NCI-H1930 (cell line): ENCODE measurements at places on chromosomes 3 and 15.

DNA sequence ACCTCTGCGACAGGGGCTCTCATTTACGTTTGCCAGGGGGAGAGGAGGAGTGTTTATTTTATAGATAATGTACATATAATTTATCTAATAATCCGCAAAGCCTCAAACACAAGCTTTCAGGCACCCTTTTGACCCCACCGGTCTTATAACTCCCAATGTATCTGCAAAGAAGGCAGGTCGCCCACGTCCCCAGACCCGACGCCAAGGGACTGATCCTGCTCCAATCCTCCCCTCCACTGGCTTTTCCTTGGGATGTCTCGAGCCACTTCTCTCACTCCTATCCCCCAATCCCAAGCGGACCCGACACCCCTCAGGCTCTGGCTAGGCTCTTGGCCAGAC, 452 bp downstream of the DCP1A start:
- no peak for DNase-seq

- DNase-seq: no peak
These were observed 256.2 kb downstream of the ZNF621 start for GRCh38 chr3:40780925-40781406.

DNA sequence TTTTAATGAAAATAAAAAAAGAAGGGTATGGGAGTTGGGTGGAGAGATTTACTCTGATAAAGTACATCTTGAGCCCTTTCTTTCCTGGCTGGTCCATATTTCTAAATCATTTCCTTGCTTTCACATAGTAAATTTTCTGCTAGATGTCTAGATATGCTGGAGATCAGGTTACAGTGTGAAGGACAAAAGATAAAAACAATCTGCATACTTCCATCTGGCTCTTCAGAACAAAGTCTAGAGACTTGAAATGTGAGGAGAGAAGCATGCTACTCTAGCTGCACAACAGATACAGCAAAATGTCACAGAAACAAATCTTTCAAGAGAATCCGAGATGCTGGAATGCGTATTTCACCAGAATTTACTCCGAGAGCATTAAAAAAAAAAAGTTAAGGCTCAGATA, 42.2 kb downstream of the FOXP1 start:
- DNase-seq: no peak

DNA sequence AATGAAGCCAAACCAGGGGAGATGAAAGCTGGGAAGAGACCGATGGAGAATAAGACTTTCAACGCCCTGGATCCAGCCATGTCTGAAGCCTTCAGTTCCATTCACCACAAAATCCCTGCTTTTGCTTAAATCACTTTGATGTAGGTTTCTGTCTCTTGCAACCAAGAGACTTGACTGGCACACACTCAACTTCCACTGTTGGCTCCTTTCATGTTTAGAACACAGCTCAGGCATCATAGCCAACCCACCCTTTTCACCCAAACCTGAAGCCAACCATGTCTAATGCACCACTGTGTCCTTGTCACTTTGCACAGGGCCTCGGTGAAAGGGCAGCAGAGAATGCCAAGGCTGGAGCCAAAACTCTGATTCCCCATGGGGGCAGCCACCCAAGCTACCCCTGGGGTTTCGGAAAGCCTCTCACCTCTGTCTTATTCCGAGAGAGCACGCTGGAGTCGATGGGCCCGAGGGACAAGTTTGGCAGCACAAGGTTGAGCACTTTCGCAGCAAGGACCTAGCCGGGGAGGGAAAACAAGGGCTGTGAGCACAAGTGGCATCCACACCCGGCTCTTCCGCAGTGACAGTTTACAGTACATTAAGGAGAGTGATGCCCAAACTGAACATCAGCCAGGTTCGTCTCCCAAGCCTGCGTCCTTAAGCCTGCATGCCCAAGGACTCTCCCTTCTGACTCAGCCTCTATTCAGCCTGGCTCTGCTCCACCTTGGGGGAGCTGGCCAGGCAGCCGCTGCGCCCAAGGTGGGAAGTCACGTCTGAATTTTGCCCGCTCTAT, 37.6 kb downstream of the ABTB1 start:
- DNase-seq: no peak

GRCh38 chr15:91849749-91850161, 3.8 kb upstream of the SLCO3A1 start:
- no peak for DNase-seq

GRCh38 chr3:61564395-61565059, 3.2 kb downstream of the PTPRG start:
- no peak for DNase-seq

DNA sequence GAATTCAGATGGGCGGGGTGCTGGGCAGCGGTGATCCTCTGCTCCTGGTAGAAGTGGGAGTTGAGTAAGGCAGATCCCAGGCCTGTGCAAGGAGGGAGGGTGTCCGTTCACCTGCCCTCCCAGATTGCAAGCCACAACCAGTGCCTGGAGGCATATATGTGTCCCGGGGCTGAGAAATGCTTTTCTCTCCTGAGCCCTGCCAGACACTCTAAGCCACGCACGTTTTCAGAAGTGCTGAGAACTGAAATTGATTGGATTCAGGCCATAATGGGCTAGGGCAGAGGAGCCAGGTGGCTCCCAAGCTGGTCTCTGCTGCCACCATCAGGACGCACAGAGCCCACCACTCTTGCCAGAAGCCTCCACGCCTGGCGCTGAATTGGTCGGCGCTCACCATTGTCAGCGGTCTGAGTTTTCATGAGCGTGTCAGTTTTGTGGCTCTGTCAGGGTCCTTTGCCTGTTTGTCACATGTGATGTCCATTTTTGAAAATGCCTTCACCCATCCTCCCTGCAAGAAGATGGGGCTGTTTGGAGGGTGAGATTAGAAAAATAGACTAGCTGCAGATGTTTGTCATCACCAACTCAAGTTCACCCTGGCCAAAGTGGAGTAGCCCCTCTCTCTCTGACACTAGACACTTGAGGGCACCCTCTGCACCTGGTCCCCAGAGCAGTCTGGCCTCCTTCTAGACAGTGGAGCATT, 15.4 kb upstream of the BFSP2 start:
- DNase-seq: no peak

- DNase-seq: no peak
These were observed 1.9 kb downstream of the SPINT1 start for GRCh38 chr15:40845511-40846284.

DNA sequence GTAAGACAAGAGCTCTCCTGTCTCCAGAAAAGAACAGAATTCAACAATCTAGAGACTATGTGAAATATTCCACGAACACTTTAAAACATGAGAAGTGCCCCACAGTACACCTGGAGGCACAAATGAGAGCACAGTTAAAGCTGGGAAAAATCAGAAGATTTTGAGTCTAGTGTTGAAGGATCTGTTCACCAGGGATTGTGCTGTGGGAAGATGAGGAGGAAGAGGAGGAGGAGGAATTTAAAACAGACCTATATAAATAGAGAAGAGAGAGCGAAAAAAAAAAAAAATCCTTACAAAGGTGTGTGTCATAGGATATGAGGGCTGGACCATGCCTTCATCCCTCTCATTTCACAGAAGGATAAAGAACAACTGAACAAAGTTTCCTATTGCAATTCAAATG, 361.0 kb upstream of the SEMA6D start:
- no peak for DNase-seq

- DNase-seq: no peak
These were observed 84.4 kb upstream of the MEX3B start for GRCh38 chr15:82130248-82130647.

- DNase-seq: no peak
These were observed 319.9 kb upstream of the ICE2 start for GRCh38 chr15:60798821-60799220.
